ENCODE measurements at places on chromosomes 7 and 10.
A peak's percentile ranks its signal among the peaks of the same experiment; 100 is the strongest.

- DNase-seq: no peak
Measured at GRCh38 chr10:43234471-43235041, 32.3 kb downstream of the RASGEF1A start.

DNA sequence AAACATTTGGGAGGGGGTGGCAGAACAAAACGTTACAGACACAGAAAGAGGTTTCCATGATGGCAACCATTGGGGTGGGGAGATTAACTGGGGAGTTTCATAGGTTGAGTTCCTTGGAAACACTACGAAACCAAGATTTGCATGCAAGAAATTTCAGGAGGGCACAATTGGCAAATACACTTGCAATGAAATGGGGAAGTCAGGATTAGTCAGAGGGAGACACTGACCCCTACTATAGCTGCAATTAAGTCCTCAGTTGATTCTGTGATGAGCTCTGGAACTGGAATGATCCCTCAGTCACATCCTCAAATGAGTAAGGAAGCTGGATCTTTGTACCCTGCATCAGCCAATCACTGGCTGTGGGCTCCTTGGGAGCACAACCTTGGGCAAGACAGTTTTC lies 22.1 kb downstream of the CPEB3 start:
- DNase-seq: no peak

GRCh38 chr7:130893441-130893894 lies 159.5 kb upstream of the KLF14 start:
- DNase-seq: no peak

GRCh38 chr7:134630893-134631292 lies 15.8 kb upstream of the BPGM start:
- DNase-seq: no peak

- DNase-seq: no peak
Measured at GRCh38 chr10:79324032-79324695, 23.1 kb upstream of the PPIF start.

DNA sequence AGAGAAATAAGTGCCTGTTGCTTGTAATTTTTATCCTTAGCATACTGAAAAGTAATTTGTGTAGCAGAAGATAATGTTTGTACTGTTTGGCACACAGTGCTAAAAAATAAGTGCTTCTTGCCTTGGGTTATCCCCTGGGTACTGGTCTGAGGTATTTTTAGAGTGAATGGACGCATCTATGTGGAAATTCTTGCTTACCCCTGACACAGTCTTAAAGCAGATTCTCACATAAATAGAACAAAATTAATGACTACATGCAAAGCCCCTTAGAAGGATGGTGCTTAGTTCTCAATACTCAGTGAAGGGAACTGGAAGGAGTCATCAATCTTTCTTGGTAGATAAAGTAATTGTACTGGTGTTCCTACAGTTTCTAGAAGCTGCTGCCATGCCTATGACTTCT lies 548.6 kb downstream of the ARL4A start:
- no peak for DNase-seq

- DNase-seq: no peak
Measured at GRCh38 chr7:80249619-80250295, 115.1 kb downstream of the GNAI1 start.

- DNase-seq: peak; percentile 81
Measured at GRCh38 chr10:71840177-71840957, 10.7 kb downstream of the PSAP start.

GRCh38 chr7:77348371-77348813 lies 67.8 kb downstream of the GSAP start:
- peak; percentile 42 for DNase-seq

- no peak for DNase-seq
Measured at GRCh38 chr10:25631471-25631870, 302.6 kb upstream of the MYO3A start.

DNA sequence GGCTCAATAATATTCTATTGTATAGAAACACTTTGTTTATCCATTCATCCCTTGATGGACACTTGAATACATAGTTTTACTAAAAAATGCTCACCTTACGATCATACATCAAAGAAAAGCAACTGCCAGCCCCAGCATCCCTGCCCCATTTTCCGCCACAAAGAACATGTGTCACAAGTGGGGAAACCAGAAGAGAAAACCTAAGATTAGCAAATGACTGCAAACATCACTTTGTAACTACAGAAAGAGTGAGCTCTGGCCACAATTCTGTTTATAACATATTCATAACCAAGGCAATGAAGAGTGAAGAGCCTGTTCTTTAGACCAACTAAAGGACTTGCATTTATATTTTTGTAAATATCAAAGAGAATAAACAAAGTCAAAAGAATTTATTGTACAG lies 89.8 kb downstream of the DOCK4 start:
- DNase-seq: no peak

DNA sequence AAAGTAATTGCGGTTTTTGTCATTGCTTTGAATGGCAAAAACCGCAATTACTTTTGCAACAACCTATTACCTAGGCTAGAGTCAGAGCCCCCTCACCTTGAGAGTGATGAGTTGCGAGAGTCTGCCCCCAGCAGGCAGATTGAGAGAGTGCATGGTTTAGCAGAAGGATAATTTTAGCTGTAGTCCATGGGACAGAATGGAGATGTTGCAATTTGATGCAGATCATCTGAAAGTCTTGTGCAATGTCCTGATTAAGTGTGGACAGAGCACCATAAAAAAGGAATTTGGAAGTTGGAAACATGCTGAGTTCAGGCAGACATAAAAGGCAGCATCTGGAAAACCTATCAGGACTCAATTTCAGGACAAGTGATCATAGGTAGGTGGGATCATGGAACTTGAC lies 48.7 kb downstream of the GPR141 start:
- DNase-seq: peak; percentile 51

DNA sequence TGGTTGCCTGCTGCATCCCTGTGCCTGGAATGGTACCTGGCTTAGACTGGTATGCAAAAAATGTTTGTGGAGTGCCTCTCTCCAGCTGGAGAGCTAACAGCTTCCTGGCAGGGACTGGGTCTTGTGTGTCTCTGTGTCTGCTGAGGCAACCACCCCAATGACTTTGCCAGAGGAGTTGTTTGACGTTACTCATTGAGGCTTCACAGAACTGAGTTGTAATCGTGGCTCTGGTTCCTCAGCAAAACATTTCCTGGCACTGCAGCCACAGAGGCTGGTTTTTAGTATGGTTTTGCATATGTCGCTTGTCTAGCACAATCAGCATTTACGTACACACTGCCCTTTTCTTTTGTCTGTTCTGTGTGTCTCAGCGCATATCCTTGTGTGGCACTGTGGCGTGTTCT lies 7.5 kb downstream of the ZNF282 start:
- no peak for DNase-seq

- DNase-seq: no peak
Measured at GRCh38 chr10:121240556-121240955, 357.7 kb downstream of the FGFR2 start.

DNA sequence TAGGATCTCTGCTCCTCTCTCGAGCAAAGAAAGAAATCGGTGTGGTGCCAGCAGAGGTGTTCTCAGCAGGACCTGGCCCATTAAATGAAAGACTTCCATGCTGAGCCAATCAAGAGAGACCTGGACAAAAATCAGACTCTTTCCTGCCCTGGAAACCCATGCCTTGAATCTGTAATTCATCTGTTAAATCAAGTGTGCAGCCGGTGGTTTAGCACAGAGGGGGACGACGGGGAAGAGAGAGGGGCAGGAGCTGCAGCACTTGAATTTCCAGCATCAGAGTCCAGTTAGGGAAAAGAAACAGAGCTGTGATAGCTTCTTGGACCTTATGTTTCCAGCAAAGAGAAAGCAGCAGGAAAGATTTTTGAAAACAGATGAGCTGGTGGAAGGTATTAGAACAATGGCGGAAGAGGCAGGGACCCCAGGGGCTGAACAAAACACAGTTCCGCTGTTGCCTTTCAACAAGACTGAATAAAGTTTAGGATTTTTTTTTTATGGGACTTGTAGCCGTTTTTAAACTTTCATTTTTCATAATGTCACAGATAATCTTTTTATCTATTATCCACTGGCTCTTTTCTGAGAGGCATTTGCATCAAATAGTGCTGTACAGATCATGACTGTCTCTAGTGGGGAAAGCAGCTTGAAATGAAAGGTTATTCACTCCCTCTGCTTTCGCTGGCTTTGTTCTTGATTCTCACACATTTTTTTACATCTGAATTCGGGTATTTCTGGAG lies 543.6 kb upstream of the GALNT17 start:
- DNase-seq: no peak

DNA sequence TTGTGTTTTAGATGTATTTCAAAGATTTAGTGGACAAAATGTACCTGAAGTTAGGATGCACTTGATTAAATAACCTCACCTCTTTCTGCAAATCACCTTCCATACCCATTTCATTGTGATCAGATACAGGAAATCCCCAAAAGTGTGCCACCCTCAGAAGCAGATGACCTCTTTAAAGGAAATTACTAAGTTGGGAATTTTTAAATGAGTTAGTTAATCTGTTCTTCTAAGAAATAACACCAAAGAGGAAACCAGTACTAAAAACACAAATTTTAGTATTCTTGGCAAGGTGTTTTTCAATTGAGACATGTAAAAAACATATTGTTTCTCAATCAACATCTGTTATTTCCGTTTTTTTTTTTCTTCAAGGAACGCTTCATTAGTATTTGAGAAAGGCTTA lies 4.6 kb upstream of the SEMA3A start:
- DNase-seq: no peak

DNA sequence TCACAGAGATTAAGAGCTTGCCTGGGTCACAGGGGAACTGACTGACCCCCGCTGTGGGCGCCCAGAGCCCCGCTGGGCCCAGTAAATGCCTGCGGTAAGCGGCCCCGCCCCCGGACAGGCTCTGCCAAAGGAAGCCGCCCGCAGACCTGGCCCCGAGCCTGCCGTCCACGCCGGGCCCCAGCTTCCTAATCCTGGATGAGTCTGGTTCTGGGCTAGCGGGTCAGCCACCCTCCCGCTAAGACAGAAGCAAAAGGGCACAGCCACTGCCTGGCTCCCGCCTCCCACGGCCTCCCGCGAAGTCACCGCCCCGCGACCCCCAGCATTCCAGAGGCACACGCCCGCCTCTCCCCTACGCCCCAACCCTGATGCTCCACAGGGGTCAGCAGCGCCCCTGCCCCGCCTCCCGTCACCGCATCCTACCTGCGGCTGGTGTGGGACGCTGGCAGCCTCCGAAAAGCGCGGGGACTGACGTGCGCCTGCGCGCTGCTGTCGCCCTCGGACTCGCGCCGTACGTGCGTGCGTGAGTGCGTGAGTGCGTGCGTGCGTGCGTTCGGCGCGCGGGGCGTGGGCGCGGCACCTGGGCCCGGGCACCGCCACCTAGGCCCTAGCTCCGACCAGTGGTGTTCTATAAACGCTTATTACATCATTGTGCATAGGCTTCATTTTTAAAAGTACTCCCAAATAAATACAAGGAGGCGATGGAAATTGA lies at the start of gene FIGNL1:
Gene FIGNL1 (minus strand): TSS at position 470 of the 709 bp plus-strand sequence. CDS start 3,063 bp downstream, outside the sequence.
- peak; percentile 94 for DNase-seq

- no peak for DNase-seq
Measured at GRCh38 chr7:28088032-28088431, 92.6 kb downstream of the JAZF1 start.

GRCh38 chr10:7412237-7412927 lies 1.5 kb upstream of the SFMBT2 start:
- peak; percentile 38 for DNase-seq

DNA sequence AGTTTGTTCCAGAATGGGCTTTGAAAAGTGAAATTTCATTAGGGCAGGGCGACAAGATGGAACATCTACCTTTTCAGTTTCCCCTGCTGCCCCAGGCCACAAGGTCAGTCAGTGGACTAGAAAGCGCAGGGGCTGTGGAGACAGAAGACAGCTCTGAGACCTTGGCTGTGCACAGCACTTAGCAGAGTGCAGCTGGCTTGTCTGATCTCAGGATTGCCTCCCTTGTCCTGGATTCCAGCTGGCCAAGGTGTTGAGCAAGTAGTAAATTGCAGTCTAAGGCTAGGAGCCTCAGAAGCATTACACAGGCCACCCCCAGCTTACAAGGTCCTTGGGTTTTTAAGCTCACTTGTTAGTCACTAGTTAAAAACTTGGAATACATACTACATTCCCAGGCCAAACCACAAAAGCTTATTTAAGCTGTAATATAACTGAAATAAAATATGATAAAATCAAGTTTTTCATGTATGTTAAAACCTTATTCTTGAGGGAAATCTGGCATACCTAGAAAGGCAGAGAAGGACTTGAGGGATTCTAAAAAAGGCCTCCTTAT lies 67.3 kb upstream of the NPY start:
- no peak for DNase-seq

DNA sequence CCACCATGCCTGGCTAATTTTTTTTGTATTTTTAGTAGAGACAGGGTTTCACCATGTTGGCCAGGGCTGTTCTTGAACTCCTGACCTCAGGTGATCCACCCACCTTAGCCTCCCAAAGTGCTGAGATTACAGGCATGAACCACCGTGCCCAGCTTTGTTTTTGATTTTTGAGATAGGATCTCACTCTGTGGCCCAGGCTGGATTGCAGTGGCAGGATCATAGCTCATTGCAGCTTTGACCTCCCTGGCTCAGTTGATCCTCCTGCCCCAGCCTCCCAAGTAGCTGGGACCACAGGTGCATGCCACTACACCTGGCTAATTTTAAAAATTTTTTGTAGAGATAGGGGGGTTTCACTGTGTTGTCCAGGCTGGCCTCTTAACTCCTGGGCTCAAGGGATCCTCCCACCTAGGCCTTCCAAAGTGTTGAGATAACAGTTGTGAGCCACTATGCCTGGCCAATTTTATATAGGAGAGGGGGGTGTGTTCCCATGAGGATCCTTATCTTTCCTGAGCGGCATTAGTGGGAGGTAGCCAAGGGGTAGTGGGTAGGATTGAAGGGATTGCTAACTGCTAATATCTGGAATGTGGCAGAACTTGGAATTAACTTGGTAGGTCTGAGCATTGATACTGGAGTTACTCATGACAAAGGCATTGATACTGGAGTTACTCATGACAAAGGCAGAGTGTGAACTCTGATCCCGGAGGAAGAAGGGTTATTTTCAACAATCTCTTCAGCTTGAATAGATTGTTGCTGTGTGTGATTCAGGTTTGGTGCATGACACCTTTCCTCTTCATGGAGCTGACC lies 1.0 kb upstream of the NOLC1 start:
- no peak for DNase-seq

- no peak for DNase-seq
Measured at GRCh38 chr7:108351729-108352131, 104.5 kb downstream of the NRCAM start.

DNA sequence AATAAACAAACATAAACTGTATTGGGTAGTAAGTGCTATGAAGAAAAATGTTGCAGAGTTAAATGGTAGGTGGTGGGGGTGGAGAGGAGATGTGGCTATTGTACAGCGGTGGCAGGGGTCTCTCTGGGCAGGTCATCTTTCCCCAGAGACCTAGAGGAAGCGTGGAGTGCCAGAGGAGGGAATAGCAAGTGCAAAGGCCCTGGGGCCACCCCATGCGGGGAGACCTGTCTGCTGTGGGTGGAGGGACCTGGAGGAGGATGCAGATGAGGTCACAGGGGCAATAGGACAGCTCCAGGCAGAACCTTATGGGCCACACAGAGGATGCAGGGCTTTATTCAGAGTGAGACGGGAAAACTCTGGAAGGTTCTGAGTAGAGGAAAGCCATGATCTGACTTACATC lies 47.5 kb downstream of the DLG5 start:
- no peak for DNase-seq

- no peak for DNase-seq
Measured at GRCh38 chr7:136549756-136550155, 318.7 kb upstream of the CHRM2 start.

GRCh38 chr7:151432658-151433521 lies 7.1 kb downstream of the CRYGN start:
- peak; percentile 61 for DNase-seq
